ENCODE measurements at places on chromosomes 2 and 18. TPM values are rescaled to one million over a fixed set of nuclear protein-coding genes. Genes with fewer than 3 reads are reported as not detected.

Gene ACTR2
- 111 TPM for polyA plus RNA-seq

Gene SERPINE2
- polyA plus RNA-seq: 82.1 TPM

Gene CKAP2L
- polyA plus RNA-seq: 9.8 TPM

Gene GMPPA
- 25.3 TPM for polyA plus RNA-seq

Gene CELF4
- polyA plus RNA-seq: 0.60 TPM

Gene RAB6C
- polyA plus RNA-seq: 0.66 TPM

Gene LCT
- polyA plus RNA-seq: not detected

Gene RUFY4
- polyA plus RNA-seq: not detected

Gene DHRS9
- 0.16 TPM for polyA plus RNA-seq

Gene REG3A
- polyA plus RNA-seq: not detected

Gene OTOF
- polyA plus RNA-seq: 18.4 TPM

Gene IL1R2
- polyA plus RNA-seq: not detected

Gene REEP1
- 59.1 TPM for polyA plus RNA-seq

Gene MERTK
- polyA plus RNA-seq: 4.0 TPM

Gene ZBTB7C
- polyA plus RNA-seq: 2.9 TPM

Gene ALPG
- polyA plus RNA-seq: not detected
